EL (cell line): ENCODE measurements at places on chromosomes 7 and 10.

- DNase-seq = no peak
These were observed 255.5 kb downstream of the WDR37 start for GRCh38 chr10:1311726-1312125.

DNA sequence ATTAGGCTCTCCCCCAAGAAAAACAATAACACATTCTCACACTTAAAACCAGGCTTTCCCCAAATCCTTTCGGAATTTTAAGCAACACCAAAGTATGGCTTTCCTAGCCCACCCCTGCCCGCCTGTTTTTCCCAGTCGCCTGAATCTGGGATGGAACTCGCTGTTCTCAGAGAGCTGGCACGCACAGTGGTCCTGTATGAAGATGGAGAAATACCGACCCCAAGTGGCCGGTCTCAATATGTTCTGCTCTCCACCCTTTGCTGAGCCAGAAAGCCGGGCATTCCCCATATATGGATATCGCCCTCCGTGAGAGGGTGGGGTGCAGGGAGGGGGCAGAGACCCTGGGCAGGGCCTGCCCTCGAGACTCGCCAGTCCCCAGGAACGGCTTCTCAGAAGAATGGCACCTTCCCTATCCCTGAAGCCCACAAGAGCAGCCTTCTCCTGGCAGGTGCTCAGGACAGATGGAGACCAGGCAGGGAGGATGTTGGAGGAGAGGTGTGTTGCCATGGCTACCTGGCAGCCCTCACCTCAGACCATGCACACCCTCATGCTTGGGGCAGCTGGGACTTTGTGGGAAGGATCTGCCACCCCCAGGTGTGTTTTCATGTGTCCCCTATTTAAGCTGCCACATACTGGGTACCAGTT lies 3.4 kb downstream of the TACR2 start:
- peak; percentile 73 for DNase-seq

DNA sequence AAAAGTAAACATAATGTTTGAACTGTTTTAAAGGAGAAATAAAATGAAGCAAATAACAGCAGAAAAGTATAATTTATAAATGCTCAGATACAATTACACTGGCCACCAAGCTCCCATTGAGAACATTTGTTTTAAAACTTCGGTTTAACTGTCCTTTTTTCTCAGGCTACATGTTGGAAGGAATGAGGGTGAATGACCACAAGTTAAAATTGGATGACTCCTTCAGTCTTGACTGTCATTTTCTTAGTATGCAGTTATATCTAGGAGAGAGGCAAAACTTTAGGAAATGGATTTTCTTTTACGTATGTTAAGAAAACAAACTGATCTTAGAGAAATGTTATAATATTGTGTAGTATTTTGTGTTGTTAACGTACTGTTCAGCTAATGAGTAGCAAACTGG lies 5.0 kb downstream of the TRIM24 start:
- DNase-seq = no peak

DNA sequence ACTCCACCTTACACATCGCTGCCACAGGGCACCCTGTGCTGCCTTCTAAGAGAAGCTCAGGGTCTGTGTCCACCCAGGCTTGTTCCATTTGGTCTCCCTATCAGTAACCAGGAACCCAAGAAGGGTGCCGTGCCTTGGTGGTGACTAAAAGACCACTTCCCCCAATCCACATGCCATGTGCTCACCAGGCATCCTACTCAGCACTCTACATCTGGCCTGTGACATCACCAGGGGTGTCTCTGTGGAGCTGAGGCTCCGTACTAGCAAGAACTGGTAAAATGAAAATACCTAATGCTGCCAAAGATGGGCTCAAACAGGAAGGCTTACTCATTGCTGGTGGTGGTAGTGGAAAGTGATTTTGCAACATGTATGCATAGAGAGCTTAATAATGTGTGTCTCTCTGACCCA lies 19.0 kb upstream of the C10orf71 start:
- DNase-seq = peak; percentile 69

- DNase-seq = no peak
These were observed 18.5 kb upstream of the TAS2R40 start for GRCh38 chr7:143203386-143203785.

GRCh38 chr7:118626739-118627138 lies 402.2 kb downstream of the ANKRD7 start:
- no peak for DNase-seq

DNA sequence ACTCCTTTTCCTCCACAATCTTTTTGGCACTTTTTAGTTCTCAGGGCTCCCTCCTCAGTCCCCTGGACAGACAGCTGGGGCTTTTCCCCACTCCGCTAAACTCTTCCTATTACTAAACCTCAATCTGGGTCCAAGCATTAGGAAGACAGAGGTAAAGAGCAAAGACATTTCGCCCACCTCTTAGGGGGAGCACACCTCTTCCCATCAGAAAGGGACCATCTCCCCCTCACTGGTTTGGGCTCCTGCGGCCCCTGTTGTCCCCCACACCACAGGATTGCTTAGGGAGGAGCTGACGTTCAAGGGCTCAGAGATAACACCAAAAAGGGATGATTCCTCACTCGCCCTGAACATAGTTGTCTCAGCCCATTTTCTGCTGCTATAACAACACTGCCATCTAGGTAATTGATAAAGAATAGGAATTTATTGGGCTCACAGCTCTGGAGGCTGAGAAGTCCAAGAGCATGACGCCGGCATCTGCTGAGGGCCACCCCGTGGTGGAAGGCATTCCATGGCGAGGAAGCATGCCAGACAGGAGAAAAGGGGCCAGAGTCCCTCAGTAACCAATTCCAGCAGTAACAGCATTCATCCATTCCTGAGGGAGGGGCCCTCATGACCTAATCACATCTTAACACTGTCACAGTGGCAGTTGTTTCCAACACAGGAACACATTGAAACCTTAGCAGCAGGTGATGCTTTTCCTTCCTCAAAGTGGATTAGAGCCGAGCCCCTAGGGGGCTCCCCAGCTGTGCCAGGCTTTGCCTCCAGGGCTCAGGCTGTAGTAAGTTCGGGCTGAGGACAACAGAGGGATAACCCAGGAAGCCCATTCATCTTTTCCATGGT lies 209.6 kb downstream of the EBF3 start:
- DNase-seq = no peak

- DNase-seq = peak; percentile 12
These were observed 123.7 kb downstream of the CUL2 start for GRCh38 chr10:34966451-34966850.

DNA sequence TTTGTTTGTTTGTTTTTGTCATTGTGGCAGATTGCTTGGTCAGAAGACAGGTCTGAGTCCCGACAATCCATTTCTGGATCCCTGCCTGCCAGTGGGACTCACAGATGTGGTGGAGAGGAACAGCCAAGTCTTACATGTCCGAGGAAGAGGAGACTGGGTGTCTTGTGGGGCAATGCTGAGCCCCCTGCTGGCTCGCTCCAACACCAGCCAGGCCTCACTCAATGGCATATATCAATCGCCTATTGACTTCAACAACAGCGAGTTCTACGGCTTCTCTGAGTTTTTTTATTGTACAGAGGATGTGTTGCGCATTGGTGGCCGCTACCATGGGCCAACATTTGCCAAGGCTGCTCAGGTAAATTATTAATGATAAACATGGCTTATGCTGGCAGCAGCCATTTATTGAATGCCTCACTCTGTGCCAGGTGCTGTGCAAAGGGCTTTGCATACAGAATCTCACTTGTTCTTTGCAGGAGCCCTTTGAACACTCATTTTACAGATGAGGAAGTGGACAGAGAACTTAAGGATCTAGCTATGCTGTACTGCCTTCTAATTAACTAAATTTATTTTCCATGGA lies 33.3 kb downstream of the COX15 start:
- no peak for DNase-seq

DNA sequence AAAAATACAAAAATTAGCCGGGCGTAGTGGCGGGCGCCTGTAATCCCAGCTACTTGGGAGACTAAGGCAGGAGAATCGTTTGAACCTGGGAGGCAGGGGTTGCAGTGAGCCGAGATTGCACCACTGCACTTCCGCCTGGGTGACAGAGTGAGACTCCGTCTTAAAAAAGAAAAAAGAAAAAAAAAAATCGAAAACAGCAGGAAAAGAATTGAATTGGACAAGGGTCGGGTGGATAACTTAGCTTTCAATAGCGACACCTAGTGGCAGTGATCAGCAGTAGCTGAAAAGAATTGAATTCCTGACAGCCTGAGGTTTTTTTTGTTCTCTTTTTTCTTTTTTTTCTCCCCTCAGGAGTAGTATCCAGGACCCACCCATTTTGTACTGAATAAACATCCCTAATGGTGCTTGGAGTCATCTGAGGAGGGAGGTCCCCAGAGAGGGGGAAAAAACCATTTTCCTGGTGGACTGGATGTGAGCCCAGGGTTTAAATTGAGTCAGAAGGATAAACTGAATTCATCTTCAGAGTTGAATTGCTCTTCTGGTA lies 55.1 kb downstream of the CYCS start:
- DNase-seq = peak; percentile 81

DNA sequence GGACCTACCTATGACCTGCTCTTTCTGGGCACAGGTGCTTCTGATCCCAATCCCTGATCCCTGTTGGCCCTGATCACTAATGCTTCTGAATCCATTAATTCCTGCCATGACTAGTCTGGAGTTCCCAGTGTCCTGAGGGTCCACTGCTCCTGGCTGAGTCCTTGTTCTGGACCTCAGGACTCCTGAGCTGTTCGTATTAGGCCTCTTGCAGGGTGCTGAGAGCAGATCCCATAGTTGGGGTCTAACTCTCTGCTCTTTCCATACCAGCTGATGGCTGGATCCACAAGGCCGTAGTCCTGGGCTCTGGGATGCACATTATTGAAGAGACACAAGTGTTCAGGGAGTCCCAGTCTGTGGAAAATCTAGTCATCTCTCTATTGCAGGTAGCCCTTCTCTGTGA lies 7.0 kb downstream of the MRPL43 start:
- no peak for DNase-seq

- no peak for DNase-seq
These were observed 75.0 kb upstream of the AFAP1L2 start for GRCh38 chr10:114479307-114479706.

- DNase-seq = no peak
These were observed 1.6 kb downstream of the SKAP2 start for GRCh38 chr7:26862834-26863233.

DNA sequence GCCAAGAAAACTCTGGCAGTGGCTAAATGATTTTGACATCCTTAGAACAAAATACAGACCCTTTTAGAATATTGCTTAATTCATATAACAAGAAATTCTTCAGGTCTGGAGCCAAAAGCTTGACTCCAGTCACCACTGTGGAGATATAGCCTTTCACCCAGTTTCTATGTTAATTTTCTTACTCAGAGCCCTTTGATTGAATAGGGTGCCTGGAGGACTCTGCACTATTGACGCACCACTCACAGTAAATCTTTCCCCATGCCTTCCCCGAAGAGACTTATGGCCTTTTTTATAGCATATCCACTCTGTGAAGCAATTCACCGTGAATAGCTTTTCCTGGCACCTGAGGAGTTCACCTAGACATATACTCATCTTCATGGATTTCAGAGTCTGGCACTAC lies 613.8 kb downstream of the ZWINT start:
- no peak for DNase-seq

DNA sequence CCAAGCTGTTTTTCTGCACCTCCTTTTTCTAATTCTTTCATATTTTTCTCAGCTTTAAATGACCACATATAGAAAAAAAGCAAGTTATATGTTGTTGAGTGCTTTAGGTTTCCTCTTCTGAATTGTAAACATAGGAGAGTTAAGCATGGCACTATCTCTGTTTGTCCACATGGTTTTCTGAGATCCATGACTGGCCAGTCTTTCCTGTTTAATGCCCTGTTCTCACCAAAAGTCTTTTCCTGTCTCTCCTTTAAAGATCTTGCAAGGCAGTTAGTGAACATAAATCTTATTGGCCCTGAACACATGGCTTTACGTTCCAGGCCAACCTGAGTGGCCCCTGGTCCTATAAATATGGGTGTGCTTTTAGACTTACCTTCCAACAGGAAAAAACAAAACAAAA lies 19.4 kb downstream of the TRPV5 start:
- DNase-seq = no peak

- DNase-seq = no peak
These were observed 63.4 kb upstream of the SYPL1 start for GRCh38 chr7:106175507-106175906.

DNA sequence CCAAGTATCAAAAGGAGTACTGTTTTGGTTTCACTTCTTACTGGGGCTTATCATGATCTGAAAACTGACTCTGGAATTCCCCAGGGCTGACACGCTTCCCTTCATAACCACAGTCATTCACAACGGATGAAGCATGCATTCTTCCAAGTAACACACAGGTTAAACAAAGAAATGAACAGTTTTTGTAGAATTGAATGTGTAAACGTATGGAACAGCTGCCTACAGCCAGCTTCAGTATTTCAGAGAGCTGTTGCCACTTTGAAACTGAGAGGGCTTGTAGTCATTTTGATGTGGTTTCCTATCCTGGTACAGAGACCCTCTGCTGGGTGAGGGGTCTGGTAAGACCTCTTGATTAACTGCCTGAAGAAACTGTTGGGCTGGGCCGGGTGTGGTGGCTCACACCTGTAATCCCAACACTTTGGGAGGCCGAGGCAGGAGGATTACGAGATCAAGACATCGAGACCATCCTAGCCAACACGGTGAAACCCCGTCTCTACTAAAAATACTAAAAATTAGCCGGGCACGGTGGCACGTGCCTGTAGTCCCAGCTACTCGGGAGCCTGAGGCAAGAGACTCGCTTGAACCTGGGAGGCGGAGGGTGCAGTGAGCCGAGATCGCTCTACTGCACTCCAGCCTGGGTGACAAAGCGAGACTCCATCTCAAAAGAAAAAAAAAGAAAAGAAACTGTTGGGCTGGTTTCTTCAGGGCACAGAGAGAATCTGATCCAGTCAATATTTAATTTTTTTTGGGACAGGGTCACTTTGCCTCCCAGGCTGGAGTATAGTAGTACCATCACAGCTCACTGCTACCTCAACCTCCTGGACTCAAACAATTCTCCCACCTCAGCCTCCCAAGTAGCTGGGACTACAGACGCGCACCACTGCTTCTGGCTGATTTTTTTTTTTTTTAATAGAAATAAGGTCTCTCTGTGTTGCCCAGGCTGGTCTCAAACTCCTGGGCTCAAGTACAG lies 4.7 kb downstream of the NFE2L3 start:
- DNase-seq = peak; percentile 94

DNA sequence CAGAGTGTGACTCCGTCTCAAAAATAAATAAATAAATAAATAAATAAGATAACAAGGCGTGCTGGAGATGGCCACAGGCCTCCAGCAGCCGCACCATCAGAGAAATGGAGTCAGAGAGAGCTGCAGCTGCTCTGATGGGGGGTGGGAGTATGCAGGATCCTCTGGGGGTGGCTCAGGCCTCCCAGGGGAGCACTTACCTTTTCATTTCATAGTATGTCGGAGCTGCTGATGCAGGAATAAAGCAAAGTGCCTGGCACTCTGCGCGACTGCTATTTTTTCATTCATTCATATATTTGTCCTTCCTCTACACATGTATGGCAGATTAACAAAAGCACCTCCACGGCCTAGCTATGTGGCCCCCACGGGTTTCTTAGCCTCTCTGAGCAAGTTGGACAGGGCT lies 175.9 kb downstream of the CUX1 start:
- DNase-seq = no peak
